Epithelial cell of umbilical artery (primary cell): ENCODE measurements at places on chromosomes 2 and 18. TPM values are rescaled to one million over a fixed set of nuclear protein-coding genes. Genes with fewer than 3 reads are reported as not detected.

The CHST10 gene
- total RNA-seq = 14.3 TPM in 2 replicates

The ALPP gene
- total RNA-seq = not detected in 2 replicates

The SLC9A4 gene
- not detected in 2 replicates for total RNA-seq

The STARD6 gene
- not detected in 2 replicates for total RNA-seq

The GKN2 gene
- total RNA-seq = not detected in 2 replicates

The BZW1 gene
- 469 and 969 TPM in 2 replicates for total RNA-seq

The SIGLEC15 gene
- total RNA-seq = 0.32 TPM in 1 of 2 replicates, not detected in the other

The TRIM54 gene
- total RNA-seq = under 0.01 TPM in 1 of 2 replicates, not detected in the other

The STPG4 gene
- under 0.01 TPM in 1 of 2 replicates, not detected in the other for total RNA-seq

The YWHAQ gene
- total RNA-seq = 239 and 243 TPM in 2 replicates

The ATP5MC3 gene
- total RNA-seq = 181 and 182 TPM in 2 replicates

The VWA3B gene
- total RNA-seq = not detected in 2 replicates

The SCN3A gene
- under 0.01 TPM in 2 replicates for total RNA-seq

The ALK gene
- not detected in 2 replicates for total RNA-seq

The MAP3K19 gene
- not detected in 2 replicates for total RNA-seq

The XPO1 gene
- total RNA-seq = 199 and 212 TPM in 2 replicates

The KRTCAP3 gene
- not detected in 2 replicates for total RNA-seq

The DSG3 gene
- not detected in 2 replicates for total RNA-seq
